ENCODE measurements at places on chromosomes 4 and X. TPM values are rescaled to one million over a fixed set of nuclear protein-coding genes. Genes with fewer than 3 reads are reported as not detected.

DNA sequence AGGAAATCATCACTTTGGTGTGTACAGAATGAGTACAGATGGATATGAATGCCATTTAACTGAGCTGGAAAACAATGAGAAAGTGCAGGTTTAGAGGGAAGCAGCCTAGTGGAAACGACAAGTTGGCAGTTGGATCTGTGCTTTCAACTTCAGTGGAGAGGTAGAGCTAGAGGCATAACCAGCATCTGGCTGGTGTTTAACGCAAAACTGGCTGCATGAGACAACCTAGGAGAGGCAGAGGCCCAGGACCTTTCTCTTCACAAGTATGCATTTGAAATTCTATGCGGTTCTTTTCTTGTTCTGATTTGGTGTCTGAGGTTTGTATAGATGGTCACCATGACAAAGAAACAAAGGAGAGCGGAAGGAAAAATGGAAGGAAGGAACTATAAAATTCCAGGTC lies 63.1 kb downstream of the ANXA5 start:
- H3K4me1 ChIP-seq = no peaks in the 10 kb centered on the region
- no peaks in the 10 kb centered on the region for H3K36me3 ChIP-seq
- no peak overlapping the region for H3K4me3 ChIP-seq
- DNase-seq = no peak
- no peak overlapping the region for H3K27ac ChIP-seq

- H3K36me3 ChIP-seq = no peaks in the 10 kb centered on the region
- H3K27ac ChIP-seq = no peak overlapping the region
- H3K4me3 ChIP-seq = no peak overlapping the region
- H3K27me3 ChIP-seq = no peaks in the 10 kb centered on the region
- DNase-seq = no peak
Measured at GRCh38 chr4:85761803-85762528, 287.0 kb downstream of the ARHGAP24 start.

DNA sequence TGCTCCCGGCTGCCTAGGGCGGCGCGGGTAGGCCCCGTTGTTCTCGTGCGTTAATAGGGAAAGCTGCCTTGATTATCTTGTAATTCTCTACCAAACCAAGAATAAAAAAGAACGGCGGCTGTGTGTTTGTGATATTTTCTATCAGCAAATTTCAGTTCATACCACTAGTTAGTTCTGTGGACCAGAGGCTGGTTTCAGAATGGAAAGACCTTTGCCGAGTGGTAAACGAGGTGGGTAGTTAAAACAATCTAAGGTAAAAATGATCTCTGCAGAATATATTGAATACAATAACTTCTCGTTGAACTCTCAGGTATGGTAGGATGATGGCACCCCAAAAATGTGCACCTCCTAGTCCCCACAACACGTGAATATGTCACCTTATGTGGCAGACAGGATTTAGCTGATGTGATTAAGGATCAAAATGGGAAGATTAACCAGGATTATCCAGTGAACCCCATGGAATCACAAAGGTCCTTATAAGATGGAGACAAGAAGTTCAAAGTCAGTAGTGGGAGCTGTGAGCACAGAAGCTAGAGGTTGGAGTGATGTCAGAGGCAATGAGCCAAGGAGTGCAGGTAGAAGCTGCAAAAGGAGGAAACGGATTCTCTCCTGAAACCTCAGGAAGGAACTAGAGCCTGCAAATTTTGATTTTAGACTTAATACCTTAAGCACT lies 574 bp upstream of the CFAP97 start:
- no peaks in the 10 kb centered on the region for H3K27me3 ChIP-seq
- H3K27ac ChIP-seq = peak overlapping the region; percentile 53
- peak overlapping the region; percentile 91 for H3K4me3 ChIP-seq
- peaks cover 12% of the 10 kb centered on the region for H3K36me3 ChIP-seq
- peaks cover 58% of the 10 kb centered on the region for H3K4me1 ChIP-seq
- no peak for DNase-seq

- DNase-seq = no peak
- H3K4me1 ChIP-seq = no peaks in the 10 kb centered on the region
- no peak overlapping the region for H3K27ac ChIP-seq
Measured at GRCh38 chrX:1103360-1103759, 109.1 kb downstream of the CRLF2 start.

The COX7B2 gene
- total RNA-seq = not detected

The GRPEL1 gene
- total RNA-seq = 39.8 TPM

The RHOH gene
- 126 TPM for total RNA-seq
